ENCODE measurements at places on chromosomes 4 and X.

GRCh38 chrX:42093756-42094155 lies 170.4 kb upstream of the CASK start:
- no peak for DNase-seq

DNA sequence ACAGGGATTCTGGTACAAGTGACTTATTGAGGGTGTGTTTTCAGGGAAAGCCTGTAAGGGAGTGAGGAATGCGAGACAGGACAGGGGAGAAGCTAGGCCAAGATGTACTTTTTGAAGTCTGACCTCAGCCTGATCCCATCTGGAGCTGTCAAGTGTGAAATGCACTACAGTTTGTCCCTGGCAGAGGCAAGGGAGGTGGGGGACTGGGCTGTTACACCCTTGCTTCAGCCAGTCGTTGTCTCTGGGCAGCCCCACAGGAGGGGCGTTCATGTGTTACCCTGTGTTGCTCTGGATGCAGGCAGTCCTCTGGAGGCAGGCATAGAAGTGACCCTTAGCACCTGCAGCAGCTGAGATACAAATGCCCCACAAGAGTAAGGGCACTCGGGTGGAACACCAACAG lies 25.8 kb downstream of the PPEF1 start:
- no peak for DNase-seq

GRCh38 chr4:142886566-142886965 lies 40.5 kb upstream of the INPP4B start:
- no peak for DNase-seq

GRCh38 chr4:184444953-184445309 lies 29.4 kb downstream of the IRF2 start:
- DNase-seq: no peak

DNA sequence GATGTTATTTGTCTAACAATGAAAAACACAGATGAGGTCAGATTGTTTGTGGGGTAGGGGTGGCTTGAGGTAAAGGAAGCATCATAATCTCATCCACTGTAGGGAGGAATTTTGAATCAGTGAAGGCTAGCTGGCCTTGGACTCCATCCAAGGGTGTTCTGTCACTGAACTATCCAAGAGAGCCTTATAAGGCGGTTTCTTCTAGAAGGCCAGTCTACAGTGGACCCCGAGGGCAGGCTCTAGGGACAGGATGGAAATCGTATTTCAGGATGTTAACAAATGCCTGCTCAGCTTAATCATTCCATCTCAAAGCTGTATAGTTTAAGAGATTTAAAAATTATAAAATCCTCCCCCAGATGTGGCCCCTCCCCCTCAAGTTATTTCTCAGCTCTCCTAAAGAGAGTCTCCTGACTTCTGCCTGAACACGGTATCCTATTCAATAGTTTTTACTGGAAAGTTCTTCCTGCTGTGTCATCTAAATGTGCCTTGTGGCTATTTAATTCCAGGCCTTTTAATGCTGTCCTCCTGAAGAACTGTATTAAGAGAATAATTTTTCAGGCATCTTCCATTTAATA lies 8.0 kb downstream of the IGFBP7 start:
- no peak for DNase-seq

GRCh38 chrX:30893206-30893605 lies 4.2 kb upstream of the TAB3 start:
- DNase-seq: no peak

DNA sequence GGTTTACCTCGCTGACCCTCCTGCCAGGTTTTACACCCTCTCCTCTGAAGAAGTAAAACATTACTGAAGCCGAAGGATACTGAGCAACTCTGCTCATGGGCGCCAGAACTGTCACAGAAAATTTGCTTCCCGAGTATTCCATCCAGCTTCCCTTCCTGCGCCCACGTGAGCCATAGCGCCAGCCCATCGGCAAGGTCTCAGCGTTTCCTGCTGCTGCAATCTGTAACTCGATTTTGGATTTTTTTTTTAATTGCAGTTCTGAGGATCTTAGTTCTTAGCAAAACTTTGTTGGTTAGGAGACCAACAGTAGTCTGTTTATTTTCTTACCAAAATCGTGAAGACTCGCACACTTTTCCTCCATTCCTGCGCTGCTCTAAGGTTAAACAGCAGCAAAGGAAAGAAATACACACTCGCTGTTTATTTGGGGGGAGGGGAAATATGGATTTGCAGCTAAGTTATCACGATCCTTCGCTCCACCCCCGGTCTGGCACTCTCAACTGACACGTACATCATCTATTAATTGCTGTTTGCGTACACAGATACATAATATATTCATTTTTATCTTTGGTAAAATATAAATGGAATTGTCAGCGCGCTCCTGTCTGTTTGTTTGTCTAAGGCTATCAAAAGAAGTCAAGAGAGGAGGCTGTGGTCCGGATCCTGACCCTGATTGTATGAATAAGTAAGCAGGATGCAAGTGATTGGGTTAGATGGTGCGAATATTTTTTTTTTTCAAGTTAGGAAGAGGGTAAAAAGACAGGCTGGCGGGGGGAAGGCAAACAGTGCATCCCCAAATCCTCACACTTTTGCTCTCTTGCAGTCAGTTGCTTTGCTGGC lies at the start of gene TLL1:
TSS of gene TLL1 (plus strand) at position 777 of the 837 bp plus-strand sequence. CDS start 668 bp downstream, outside the sequence.
- DNase-seq: peak; percentile 78

- no peak for DNase-seq
These were observed 79.1 kb downstream of the ELOVL6 start for GRCh38 chr4:110119337-110119736.
